ENCODE measurements at places on chromosomes 7 and 10. TPM values are rescaled to one million over a fixed set of nuclear protein-coding genes. Genes with fewer than 3 reads are reported as not detected.

GRCh38 chr7:108239501-108240225 lies 109.5 kb upstream of the LAMB4 start:
- DNase-seq: no peak
- no peak overlapping the region for H3K27ac ChIP-seq
- no peaks in the 10 kb centered on the region for H3K27me3 ChIP-seq
- no peak overlapping the region for H3K4me3 ChIP-seq
- H3K36me3 ChIP-seq: no peaks in the 10 kb centered on the region

The ICA1 gene
- 0.46 TPM for total RNA-seq

GRCh38 chr7:118502235-118502634 lies 277.7 kb downstream of the ANKRD7 start:
- H3K27me3 ChIP-seq: no peaks in the 10 kb centered on the region
- no peaks in the 10 kb centered on the region for H3K4me1 ChIP-seq
- H3K27ac ChIP-seq: no peak overlapping the region
- no peaks in the 10 kb centered on the region for H3K36me3 ChIP-seq
- H3K4me3 ChIP-seq: no peak overlapping the region

The COL1A2 gene
- total RNA-seq: 0.09 TPM
